ENCODE measurements at places on chromosomes 2 and 18. TPM values are rescaled to one million over a fixed set of nuclear protein-coding genes. Genes with fewer than 3 reads are reported as not detected.

The IL1R1 gene
- 52.4 TPM for polyA plus RNA-seq

The PSMG2 gene
- 75.6 TPM for polyA plus RNA-seq

The MTCL1 gene
- polyA plus RNA-seq: 16.2 TPM

The MYOM1 gene
- polyA plus RNA-seq: 4.8 TPM

The TUBA3E gene
- polyA plus RNA-seq: 0.04 TPM

The AOX1 gene
- polyA plus RNA-seq: 2.4 TPM

The ARHGAP15 gene
- polyA plus RNA-seq: 7.5 TPM

The PPP3R1 gene
- 65.1 TPM for polyA plus RNA-seq

The RPE gene
- polyA plus RNA-seq: 68.8 TPM

The AMER3 gene
- polyA plus RNA-seq: not detected

The MC4R gene
- 0.15 TPM for polyA plus RNA-seq

The SPP2 gene
- not detected for polyA plus RNA-seq

The FEV gene
- polyA plus RNA-seq: 0.10 TPM

The COBLL1 gene
- polyA plus RNA-seq: 138 TPM
